GM04504 (cell line): ENCODE measurements at places on chromosomes 6 and 20.

- no peak for DNase-seq
These were observed 330.0 kb downstream of the NRN1 start for GRCh38 chr6:5676701-5677100.

- DNase-seq = no peak
These were observed 783.0 kb downstream of the TENT5A start for GRCh38 chr6:80969439-80969838.

GRCh38 chr20:48984575-48985219 is 61.4 kb upstream of the CSE1L start:
- no peak for DNase-seq

DNA sequence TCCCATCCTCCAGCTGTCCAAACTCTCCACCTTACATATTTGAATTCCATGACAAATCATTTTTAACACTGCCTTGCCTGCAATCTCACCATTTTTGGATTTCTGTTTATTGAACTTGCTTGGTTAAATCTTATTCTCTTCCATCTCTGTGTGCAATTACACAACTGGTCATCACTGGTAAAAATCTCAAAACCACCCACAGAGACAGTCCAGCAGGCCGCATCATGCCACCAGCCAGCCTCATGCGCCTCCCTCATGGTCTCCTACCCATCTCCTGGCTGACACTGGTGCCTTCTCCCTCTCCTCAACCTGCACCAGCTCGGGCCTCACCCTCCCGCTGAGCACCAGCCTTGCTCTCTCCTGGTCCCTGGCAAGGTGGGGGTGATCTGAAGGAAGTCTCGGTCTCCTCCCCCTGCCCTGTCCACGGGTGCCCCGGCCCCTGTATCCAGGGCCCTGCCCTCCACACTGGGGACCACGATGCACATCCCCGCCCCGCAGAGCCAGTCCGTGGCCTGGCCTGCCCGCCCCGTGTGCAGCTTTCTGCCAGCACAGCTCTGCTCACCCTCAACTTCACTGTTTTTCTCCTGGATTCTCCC is 92.0 kb downstream of the THBS2 start:
- DNase-seq = no peak

DNA sequence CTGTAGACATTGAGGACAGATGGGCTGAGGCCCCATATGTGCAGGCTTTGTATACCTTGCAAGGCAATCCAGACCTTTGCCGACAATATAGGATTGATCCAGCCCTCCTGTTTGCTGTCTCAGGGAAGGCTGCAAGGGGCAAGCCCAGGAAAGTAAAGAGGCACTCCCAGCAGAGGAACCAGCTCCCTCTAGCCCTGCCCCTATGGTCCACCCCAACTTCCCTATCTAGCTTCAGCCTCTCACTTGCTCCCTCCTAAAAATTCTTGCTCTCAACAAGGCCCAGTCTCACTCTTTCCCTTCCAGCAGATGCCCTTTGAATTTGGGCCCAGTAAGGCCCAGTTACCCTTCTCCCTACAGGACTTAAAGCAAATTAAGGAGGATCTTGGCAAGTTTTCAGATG is 92.6 kb downstream of the JARID2 start:
- no peak for DNase-seq

DNA sequence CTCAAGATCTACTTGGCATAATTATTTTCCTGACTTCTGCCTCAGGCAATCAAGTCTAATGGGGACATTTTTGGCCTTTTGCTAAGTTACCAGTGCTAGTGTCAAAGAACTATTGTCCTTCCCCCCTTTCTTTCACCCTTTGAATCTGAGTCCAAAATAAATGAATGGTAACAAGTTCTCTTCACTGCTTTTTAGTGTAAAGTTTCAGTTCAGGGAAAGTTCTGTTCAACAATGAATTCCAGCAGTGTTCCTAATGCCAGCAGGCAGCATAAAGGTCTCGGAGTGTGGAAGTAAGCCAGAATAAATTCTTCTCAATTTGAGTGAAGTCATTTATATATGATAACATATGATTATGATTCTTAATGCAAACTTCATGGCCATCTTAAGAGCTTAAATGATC is 20.8 kb upstream of the TSPYL1 start:
- DNase-seq = no peak

GRCh38 chr6:14274546-14275492 is 157.2 kb downstream of the CD83 start:
- DNase-seq = no peak

GRCh38 chr6:21003780-21004541 is 469.7 kb downstream of the CDKAL1 start:
- no peak for DNase-seq

DNA sequence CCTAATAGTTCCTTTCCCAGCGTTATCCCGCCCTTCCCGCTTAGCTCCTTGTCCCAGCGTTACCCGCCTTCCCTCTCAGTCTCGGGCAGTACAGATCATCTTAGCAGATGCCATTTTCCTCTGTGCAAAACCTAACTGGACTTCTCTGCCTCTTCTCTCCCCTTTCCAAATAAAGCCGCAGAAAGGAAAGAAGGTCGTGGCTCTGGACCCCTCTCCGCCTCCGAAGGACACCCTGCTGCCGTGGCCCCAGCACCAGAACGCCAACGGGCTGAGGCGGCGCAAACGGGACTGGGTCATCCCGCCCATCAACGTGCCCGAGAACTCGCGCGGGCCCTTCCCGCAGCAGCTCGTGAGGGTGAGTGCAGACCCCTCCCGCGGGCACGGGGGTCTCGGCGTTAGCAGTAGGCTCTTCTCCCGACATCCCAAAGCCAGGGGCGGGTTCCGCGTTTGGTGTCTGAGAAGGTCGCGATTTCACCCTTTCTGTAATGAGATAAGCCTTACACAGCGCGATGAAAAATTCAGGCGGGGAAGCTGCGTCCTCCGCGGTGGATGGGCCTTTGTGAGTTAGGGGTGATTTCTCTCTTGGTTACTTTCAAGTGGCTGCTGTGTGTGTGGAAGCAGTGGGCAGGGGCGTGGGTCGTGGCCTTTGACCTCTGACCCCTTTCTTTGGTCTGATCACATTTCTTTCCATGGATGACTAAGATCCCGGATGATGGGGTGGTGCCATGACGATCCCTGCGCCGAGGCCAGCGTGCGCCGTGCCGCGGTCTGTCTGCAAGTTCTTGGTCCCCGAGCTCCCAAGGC is 292.7 kb downstream of the TAF4 start:
- no peak for DNase-seq

DNA sequence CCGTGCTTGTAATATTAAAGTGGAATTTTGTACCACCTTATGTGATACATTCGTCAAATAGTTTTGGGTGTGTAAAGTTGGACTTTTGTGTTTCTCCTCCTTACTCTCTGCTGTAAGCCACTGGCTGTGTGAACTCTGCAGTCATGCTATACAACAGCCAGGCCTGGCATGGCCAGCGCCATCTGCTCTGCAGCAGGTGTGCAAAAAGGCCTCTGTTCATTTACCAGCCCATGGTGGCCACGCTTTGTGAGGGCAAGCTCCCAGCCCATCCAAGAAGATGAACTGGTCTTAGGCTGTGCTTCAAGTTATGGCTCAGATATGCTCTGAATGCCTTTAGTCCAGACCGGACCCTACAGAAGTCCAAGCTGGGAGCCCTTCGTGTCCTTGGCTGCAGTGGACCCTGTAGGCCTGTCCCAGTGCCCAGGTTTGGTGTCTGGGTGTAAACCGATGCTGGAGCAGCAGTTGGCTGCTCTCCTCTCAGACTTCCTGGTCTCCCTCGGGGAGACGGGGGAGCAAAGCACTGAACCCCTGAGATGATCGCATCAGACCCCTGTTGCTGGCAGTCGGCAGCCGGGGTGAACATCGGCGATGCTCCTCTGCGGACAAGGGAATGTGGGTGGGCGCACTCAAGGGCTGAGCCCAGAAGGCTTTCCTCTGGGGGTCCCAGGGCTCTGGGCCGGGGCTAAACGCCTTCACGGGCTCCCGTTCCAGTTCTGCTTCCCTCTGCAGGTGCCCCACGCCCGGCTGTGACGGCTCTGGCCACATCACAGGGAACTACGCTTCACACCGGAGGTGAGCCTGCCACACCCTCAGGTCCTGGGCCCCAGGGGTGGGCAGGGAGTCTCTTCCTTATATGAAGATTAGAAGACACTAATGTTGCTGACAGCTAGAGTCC is 28.6 kb upstream of the PCMTD2 start:
- DNase-seq = no peak

- no peak for DNase-seq
These were observed 918.4 kb upstream of the MANEA start for GRCh38 chr6:94658929-94659328.

- no peak for DNase-seq
These were observed 193.9 kb downstream of the ZNF217 start for GRCh38 chr20:53399592-53400335.

- no peak for DNase-seq
These were observed 4.6 kb upstream of the NKX2-2 start for GRCh38 chr20:21518292-21518991.

DNA sequence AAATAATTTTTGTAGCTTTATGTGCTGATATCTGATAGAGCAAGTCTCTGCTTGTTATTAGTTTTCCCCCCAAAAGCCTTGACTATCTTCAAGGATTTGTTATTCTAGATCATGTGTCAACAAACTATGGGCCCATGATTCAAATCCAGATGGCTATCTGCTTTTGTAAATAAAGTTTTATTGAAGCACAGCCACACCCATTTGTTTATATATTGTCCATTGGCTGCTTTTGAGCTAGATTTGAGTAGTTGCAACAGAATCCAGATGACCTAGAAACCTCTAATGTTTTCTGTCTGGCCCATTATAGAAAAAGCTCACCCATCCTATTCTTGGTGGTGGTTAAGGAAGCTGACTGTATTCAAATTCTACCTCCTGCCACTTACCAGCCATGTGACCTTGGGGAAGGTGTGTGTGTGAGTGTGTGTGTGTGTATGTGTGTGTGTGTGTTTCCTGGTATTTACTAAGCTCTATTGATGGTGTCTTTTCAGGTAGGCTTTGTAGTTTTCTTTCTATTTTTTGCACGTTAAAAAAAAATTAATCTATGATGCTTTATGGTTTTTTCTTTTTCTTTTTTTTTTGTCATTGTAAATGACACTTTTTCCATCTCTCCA is 1.3 kb upstream of the GTSF1L start:
- no peak for DNase-seq

DNA sequence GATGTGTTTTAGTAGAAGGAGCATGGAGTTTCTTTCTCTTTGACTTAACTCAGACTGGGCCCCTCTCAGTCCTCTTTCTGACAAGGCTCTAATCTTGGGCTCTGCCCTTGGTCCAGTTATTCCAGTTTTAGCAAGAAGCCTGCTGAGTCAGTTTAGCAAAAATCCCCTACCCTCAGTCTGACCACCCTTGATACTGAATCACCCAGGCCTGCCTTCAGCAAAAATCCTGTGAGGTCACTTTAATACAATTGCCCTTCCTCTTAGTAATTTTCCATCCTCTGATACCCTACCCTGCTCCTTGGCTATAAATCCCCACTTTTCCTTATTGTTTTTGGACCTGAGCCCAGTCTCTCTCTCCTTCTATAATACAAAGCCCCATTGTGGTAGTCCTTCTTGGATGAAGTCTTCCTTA is 326.7 kb upstream of the NOX3 start:
- peak; percentile 43 for DNase-seq

DNA sequence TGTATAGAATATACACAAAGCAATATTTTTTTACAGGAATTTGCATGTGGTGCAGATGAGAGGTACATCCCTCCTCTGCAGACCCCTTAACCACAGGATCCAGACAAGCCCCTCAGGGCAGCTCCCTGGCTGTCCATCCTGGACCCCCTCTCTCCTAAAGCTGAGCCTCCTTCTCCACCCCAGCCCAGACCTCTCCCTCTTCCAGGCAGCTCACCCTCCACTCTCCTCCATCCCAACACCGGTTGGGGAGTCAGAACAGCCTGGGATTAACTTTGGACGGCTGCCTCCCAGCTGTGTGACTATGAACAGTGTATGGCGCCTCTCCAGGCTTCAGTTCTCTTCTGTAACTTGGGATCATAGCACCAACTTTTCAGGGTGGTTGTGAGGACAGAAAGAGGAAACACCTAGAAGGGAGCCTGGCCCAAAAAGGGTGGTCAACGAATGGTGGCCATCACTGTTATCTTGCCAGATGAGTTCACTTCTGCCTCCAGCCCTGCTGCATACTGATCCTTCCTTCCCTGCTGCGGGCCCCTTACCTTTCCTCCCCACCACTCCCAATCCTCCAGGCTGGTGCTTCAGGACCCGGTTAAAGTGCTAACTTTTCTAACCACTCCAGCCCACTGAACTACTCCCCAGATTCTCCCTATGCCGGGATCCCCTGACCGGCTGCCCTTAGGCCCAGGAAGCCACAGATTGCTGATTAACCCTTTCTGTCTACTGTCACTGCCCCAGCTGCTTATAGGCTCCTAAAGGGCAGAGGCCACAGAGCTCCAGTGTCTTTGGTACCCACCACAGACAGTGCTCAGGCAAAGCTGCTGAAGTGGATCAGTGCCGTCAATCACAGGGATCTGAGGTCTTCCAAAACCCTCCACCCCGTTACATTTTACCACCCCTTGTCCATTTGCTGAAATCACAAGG is 55.9 kb downstream of the GPR6 start:
- DNase-seq = no peak
